ENCODE measurements at places on chromosomes 1 and 21.

DNA sequence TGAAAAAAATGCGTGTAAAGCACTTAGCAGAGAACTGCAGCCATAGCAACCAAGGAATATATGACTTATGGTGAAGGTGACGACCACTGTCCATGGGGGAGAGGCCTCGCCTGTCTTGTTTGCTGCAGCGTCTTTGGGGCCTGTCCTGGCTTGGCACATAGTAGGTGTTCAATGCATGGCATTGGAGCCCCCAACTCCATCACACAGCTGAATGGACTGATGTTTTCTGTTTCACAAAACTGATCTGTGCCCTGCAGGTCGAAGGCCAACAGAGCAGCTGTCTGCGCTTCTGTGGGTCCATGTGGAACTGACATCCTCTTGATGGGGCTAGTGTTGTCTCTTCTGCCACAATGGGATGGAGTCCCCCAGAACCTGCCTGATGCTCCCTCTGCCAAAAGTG, 296.0 kb downstream of the PTPRU start:
- no peaks in the 10 kb centered on the region for H3K4me1 ChIP-seq
- H3K4me3 ChIP-seq, result no peak overlapping the region
- H3K27me3 ChIP-seq, result peaks cover 3% of the 10 kb centered on the region
- H3K27ac ChIP-seq, result no peak overlapping the region

DNA sequence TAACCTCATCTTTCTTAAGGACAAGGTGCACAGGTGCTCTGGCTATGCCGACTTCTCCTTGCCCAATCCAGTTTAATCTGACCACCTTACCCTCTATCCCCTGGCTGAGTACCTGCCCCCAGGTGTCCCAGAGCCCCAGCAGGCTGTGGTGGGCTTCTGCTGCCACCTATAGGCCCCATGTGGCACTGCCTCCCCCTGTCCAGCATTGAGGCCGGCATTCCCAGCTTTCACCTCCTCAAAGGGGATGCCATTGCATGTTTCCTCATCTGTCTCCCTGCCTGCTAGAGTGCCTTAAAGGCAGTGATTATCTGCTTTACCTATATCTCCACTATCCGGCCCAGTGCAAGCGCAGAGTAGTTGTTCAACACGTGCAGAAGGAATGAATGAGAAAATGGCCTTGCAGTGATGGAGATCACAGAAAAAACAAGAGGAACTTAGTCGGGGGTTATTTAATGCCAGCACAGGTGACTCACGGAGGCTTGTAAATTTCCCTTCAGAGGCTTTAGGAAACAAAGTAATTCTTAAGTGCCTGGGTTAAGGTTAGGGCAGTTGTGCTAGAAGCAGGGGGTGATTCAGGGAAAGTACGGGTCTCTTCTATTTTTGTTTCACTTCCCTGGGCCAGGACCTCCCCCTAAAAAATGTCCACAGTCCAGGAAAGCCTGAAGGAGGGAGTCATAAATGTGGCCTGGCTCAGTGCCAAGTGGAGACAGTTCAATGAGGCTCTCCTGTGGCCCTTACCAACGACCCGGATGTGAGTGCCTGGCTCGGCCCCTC, 131.8 kb upstream of the NGF start:
- H3K27me3 ChIP-seq, result no peaks in the 10 kb centered on the region
- no peak overlapping the region for H3K4me3 ChIP-seq
- H3K27ac ChIP-seq, result peak overlapping the region; percentile 79
- peaks cover 8% of the 10 kb centered on the region for H3K4me1 ChIP-seq
- DNase-seq, result peak; percentile 86
- H3K36me3 ChIP-seq, result no peaks in the 10 kb centered on the region

DNA sequence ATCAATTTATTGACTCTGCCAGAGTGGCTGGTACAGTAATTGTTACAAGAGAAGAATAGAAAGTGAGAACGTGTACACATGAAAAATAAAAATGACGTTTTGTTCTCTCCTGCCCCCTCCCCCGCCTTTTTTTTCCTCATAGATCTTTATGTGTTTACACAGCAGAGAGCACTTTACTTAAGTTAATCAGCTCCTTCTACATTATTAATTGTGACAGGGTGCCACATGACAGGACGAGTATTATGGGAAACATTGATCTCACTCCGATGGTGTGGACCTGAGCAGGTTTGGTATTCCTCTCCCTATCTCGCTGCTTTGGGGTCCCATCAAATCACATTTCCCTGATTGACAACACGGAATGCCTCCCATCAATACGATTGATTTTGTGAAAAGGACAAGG, 285.7 kb downstream of the TM2D1 start:
- H3K27ac ChIP-seq, result no peak overlapping the region
- no peak overlapping the region for H3K4me3 ChIP-seq
- DNase-seq, result no peak
- H3K36me3 ChIP-seq, result no peaks in the 10 kb centered on the region
- peaks cover 3% of the 10 kb centered on the region for H3K4me1 ChIP-seq

DNA sequence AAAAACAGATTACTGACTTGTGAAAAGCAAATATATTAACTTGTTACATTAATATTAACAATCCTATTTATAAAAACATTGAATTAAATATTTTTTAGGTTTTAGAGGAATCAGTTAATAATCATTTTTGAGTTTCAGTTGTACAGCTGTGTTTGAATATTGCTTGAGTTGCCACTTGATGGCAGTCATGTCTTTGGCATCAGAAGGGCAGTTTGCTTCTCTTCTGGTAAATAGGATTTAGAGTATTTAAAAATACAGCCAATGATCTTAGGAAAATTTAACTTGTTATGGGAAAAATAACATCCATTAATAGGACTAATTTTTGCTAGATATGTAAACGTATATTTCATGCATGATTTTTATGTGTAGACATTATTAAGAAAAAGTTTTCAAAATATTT, 234.1 kb downstream of the NCAM2 start:
- DNase-seq, result no peak
- H3K4me3 ChIP-seq, result no peak overlapping the region
- H3K36me3 ChIP-seq, result no peaks in the 10 kb centered on the region
- H3K4me1 ChIP-seq, result no peaks in the 10 kb centered on the region
- peaks cover 5% of the 10 kb centered on the region for H3K27me3 ChIP-seq

DNA sequence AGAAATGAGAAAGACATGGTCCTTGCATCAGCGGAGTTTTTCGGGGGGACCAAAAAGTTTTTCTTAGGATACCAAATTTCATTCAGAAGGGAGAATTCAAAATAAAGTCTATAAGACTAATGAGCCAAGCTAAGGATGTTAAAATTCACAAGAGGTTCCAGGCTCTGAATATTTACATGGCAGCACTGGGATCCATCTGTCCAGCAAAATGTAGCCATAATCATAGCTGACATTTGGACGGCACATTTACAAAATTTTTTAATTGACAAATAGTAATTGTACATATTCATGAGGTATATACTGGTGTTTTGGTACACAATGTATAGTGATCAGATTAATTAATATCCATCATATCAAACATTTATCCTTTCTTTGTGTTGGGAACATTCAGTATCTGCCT, 107.9 kb downstream of the ZNF648 start:
- DNase-seq, result no peak
- H3K27ac ChIP-seq, result no peak overlapping the region
- H3K36me3 ChIP-seq, result no peaks in the 10 kb centered on the region
- no peak overlapping the region for H3K4me3 ChIP-seq

- DNase-seq, result no peak
- no peak overlapping the region for H3K27ac ChIP-seq
- H3K4me1 ChIP-seq, result no peaks in the 10 kb centered on the region
- H3K4me3 ChIP-seq, result no peak overlapping the region
Measured at GRCh38 chr1:163144418-163144817, 58.3 kb downstream of the RGS5 start.

GRCh38 chr1:31980835-31981455, 32.7 kb upstream of the KHDRBS1 start:
- no peak overlapping the region for H3K27ac ChIP-seq
- H3K27me3 ChIP-seq, result no peaks in the 10 kb centered on the region
- DNase-seq, result no peak
- H3K4me1 ChIP-seq, result no peaks in the 10 kb centered on the region
- H3K36me3 ChIP-seq, result no peaks in the 10 kb centered on the region

Data from RWPE2 (cell line).